Stomach (tissue), 19 donors: ENCODE measurements at places on chromosomes 3 and 15. TPM values are rescaled to one million over a fixed set of nuclear protein-coding genes. Genes with fewer than 3 reads are reported as not detected.

Gene KBTBD8
- 2.2 TPM for total RNA-seq

Gene P2RY12
- total RNA-seq, result not detected

Gene CX3CR1
- total RNA-seq, result not detected

Gene TMEM212
- total RNA-seq, result not detected
